HT1080 (cell line): ENCODE measurements at places on chromosomes 16 and 17.

- no peak for DNase-seq
Measured at GRCh38 chr17:58383892-58384462, 32.0 kb upstream of the SUPT4H1 start.

DNA sequence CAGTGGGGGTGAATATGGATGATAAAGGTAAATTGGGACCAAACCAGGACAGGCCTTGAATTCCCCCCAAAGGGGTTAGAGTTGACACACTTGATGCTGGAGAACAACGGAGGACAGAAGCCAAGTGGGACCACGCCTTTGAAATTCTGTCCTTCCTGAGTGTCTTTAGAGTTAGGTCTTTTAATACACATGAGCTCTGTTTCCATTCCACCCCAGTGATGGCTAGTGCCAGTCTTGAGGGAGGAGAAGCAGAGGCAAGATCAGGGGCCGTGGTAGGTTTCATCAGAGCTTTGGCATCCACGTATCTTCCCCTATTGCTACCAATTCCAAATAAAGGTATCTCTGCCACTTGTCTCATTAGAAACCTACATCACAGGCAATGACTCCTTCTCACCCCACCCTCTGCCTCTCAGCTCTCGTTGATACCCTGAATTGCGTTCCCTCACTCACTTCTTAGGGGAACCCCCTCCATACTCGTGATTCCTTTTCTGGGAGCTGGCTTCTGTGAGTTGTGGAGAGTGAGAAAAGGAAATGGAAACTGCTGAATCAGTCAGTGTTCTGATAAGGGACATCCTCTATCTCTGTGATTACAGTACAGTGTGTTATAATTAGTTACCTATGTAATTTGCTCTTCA lies 2.4 kb upstream of the CCL3L1 start:
- no peak for DNase-seq

DNA sequence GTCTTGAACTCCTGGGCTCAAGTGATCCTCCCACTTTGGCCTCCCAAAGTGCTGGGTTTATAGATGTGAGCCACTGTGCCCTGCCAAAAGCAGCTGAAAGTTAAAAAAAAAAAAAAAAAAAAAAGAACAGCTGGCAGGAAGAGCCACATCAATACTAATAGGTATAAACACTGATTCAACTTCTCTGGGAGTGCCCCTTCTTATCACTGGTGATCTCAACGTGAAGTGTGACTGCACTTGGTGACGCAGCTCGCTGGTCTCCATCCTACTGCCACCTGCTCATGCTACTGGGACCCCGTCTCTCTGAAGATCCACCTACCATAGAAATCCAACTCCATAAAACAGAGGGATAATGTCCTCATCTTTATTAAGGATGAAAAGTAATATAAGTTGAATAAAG lies 40.8 kb downstream of the RNF157 start:
- no peak for DNase-seq

DNA sequence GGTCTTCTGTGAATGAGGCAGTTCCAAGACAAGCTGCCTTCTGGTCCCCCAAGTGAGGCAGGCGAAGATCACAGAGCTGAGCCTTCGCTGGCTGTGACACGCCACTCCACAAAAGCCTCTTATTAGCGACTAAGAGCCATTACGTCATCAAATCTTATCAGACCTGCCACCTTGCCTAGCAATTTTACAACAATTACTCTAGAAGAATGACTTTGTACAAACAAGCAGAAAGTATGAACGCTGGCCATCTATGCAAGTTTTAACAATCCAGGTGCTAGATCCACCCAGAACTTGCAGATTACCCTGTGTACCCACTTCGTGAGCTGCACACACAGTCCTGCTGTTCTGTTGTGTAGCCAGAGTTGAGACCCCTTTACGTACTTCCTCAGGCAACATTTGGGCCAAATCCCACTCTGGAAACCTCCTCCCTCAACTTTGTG lies 3.8 kb upstream of the ICAM2 start:
- DNase-seq = no peak

- DNase-seq = no peak
Measured at GRCh38 chr16:931626-932500, 38.9 kb downstream of the LMF1 start.

DNA sequence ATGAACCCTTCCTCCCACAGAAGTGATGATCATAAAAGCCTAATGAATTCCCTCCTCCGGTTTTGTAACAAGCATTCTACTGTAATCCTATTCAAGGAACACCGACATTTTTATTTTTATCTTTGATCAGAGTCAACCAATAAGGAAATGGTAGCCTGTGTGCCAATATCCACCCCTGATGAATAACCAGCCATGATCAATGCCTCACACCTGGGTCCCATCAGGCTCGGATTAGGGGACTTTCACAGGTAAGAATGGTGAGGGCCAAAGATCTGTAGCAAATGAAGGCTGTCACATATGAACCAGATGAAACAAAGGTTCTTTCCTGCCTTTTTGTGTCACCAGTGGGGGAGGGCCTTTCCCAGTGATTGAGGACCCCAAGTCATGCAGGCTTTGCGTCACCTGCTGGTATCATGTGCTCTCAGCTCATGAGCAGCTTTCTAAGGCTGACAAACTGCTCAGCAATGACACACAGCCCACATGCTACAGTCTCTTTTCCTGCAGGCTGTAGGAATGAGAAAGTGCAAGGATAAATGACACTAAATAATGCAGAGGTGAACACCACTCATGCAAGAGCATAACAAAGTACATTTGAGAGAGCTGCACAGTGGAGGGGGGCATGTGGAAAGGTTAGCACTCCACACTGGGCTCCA lies 34.9 kb downstream of the TOM1L2 start:
- no peak for DNase-seq

DNA sequence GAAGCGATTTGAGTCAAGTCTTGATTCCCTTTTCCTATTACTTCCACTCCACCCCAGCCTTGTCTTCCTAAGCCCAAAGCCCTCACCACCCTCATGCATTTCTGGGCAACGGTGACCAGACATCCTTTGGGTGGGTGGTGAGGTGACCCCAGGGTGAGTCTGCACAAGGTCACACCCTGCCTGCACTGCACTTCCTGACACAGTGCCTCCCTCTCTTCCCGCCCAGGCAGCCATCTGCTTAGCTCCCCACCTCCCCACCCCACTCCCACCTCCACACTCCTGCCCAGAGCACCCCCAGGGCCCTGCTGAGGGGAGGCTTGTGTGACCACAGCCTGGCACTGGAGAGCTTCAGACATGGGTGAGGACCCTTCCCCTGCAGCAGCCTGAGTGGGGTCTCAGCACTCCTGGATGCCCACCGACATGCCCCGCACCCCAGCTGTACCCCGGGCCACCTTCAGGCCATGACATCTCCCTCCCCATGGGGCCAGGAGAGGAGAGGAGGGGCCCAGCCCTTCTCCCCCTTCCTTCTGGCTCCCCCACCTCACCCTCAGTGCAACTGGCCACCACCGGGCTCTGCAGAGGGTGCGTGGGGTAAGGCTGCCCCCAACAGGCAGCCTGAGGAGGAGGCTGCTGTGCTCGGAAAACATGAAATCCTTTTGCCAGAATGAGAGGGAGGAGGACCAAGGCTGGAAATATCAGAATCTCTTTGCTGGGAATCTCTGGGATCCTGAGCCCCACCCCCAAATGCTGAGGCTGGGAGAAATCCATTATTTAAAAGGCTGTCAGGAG lies 68.6 kb downstream of the CCT6B start:
- DNase-seq = peak; percentile 22

DNA sequence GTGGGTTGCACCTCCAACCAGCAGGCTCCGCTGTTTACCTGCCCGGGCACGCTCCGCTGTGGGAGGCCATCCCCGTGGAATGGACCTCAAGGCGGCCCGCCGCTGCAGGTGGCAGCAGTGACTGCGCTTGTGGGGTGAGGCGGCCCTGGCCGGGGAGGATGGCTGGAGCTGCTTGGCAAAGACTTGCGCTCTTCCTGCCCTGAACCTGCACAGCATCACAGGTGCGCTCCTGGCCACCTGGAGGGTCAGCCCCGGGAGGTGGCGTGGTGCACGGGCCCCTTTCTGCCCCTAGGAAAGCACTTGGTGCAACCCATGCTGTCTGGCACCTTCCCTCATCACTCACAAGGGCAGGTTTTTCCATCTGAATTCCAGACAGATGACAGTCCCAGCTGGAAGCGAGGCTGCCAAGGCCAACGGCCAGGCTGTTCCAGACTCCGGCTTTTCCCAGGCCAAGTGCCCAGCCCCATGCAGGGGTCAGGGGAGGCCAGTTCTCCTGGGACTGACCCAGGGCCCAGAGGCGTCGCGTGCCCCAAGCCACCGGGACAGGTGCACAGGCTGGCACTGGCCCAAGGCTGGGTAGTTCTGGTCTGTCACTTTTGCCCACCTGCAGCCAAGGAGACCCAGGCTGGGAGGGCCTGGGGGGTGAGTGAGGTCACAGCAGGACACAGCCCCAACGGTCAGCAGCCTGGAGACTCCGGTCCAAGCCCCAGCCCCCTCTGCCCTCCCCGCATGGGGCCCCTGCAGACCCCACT lies 13.3 kb downstream of the UTS2R start:
- DNase-seq = peak; percentile 20

GRCh38 chr16:82524976-82525375 lies 101.8 kb upstream of the CDH13 start:
- no peak for DNase-seq

DNA sequence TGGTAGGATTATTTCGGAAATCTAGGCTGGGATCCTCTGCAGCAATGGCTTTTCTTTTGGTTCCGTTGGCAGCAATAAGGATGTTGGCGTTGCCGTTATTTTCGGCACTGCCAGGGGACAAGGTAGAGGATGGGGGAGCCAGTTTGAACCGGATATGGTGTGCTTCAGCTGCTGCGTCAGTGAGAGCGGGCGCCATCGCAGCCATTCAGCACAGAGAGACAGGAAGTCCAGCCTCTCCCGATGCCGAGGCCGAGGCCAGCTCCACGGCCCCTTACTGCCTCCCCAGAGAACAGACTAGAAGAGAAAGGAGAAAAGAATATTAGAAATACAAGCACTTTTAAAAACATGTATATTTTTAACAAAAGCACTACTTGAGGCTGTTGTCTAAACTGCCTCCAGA lies 21.3 kb downstream of the KANSL1 start:
- DNase-seq = no peak

DNA sequence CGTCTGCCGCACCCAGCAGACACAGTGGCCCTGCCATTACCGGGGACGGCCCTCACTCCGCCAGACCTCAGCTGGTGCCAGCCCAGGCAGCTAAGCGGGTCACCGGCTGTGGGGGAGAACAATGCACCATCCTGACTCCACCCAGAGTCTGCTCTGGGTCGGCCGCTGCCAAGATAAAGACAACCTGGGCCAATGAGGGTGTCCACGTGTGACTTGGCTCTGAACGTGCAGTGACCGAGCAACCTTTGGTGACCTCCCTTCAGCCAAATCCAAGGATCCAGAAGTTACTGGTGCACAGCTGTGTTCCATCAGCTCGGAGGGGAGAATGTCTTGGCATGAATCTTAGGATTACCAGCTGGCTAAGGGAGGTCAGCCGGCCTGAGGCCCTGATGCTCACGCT lies 155.9 kb downstream of the NTN1 start:
- DNase-seq = no peak

- DNase-seq = no peak
Measured at GRCh38 chr17:39167476-39167875, 1.5 kb upstream of the ARL5C start.

- no peak for DNase-seq
Measured at GRCh38 chr17:34364751-34365150, 1.7 kb upstream of the CCL1 start.

- no peak for DNase-seq
Measured at GRCh38 chr17:75003070-75003956, 9.2 kb upstream of the MRPL58 start.

DNA sequence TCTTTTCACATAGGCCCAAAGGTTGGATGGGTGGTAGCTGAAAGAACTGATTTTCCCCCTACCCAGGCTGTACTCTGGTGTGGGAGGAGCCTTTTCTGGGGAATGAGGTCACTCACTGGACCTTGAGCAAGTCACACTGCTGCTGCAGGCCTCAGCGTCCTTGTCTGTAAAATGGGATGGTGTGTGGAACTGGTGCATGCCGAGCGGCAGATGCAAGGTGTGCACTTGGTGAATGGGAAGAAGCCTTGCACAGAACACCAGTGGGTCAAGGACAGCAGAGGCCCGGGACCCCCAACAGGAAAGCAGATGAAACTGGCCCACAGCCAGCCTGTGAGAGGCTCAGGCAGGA lies 38.1 kb downstream of the ARHGAP27 start:
- no peak for DNase-seq

DNA sequence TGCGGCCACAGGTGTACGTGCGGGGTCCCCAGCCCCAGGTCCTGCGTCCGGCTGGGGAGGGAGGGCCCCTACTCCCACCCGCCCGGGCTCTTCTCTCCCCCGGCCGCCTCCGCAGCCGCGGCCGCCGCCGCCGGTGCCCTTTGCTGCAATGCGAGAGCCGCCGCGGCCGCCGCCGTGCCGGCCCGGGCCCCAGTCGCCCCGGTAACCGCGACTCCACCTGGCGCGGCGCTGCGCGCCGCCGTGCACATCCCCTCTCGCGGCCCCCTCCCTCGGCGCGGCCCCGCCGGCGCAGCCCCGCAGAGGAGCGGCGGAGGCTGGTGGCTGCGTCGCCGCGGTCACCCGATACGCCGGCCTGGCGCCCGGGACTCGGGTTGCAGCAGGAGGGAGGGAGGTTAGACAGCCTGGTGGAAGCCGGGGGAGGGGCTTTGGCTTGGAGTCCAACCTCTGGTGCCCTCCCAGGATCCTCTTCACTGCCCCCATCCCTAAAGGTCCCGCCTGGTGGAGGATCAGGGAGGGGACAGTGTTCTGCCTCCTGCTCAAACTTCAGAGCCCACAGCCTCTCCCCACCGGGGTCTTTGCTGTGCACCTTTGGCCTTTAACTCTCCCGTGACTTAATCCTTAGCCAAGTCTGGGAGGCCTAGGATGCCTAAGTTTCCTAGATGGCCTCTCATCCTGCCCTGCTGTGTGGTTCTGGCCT lies 32.9 kb downstream of the SRCIN1 start:
- DNase-seq = no peak

GRCh38 chr17:7747635-7748071 lies 30.1 kb downstream of the DNAH2 start:
- DNase-seq = no peak

DNA sequence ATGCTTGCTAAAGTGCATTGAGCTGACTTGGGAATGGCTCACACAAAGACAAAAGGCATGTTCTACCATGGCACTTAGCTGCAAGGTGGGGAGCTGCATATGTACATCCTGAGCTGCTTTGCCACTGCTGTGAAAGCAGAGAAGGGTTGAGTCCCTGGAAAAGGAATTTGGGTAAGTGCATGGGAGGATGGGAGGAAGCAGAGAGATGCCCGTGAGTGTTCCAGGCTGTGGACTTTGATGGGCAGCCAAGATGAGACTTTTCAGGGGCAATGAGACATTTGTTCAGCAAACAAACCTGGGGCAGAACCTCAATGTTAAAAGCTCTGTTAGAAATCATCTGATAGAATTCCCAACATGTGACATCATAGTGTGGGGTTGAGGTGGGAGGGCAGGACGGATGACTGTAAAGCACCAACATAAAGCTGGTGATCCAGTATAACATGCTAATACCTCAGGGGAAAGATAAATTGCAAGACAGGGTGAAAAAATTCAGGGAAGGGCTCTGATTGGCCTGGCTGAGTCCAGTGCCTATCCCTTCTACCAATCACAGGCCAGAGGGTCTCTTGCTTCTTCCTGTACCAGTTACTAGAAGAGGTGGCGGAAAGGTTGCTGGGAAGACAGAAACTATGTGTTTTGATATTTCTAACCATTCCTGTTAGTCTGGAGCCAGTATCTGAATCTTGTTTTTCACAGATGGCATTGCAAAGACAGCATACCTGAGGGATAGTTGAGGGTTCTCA lies 163.2 kb downstream of the UTP18 start:
- DNase-seq = peak; percentile 46
